ENCODE measurements at places on chromosomes 3 and 15.

DNA sequence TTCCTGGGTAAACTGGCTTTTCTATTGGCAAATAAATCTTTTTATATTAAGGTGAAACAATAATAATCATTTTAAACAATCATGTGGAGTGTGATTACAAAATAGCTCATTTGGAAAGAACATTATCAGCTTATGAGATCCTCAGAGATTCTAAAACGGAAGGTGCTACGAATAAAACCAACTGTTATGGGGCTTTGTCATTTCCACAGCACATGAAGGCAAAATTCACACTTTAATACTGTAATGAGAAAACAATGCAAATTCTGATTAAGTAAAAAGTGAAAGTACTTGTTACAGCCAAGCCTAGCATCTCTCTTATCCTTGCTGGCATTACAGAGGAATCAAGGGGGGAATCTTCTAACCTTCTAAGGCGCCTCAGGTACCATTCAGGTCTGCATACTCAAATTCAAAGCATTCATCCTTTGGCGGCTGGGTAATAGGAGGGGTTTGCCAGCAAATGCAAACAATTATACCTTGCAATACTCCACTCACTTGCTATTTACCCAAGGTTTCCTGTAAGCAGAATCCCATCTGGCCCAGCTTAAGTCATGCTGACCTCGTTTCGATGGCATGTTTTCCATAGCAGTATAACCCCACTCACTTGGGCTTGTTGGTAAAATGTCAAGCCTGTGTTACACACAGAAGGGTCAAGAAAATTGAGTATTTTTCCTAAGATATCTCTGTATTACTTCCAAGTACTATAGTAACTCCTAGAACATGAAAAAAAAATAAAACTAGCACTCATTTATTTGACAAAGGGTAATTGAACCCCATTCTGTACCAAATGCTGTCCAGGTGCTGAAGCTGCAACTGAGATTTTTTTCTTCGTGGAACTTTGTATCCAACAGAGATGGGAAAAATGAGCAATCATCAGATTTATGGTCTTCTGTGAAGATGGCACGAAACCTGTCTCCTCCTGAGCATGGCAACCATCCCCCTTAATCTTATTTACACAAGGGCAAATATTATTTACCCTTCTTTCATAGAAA, 183.7 kb upstream of the LMCD1 start:
- no peak for DNase-seq

DNA sequence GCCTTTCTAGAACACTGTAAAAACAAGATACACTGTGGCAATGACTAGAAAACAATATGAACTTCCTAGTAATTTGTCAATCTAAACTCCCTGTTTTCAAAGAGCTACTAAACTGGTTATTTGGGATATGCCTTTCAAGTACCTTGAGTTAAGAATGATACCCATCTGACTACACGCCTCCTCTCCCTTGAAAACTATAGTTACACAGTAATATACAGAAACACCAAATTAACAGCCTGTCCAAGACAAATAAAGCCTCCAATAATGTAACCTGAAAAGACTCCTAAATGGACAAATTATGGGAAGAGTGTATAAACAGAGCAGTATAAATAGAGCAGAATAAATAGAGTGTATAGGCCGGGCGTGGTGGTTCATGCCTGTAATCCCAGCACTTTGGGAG, 70.1 kb downstream of the SMARCC1 start:
- no peak for DNase-seq

DNA sequence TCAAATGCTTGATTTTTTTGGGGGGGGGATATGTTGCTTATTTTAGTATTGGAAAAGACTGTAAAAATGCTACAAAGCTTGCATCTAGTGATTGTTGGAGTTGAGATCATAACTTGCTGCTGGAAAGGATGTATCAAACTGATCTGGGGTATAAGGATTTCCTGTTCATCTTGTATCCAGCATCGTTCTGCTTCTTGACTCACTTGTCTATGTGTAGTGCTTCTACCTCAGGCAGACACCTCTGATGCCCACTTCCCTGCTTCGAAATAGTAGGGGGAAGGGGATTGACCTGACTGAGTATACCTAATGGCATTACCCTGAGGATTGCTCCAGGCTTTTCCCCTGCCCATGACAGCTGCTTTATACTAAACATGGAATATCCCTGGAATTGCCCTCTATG, 42.7 kb downstream of the STT3B start:
- no peak for DNase-seq

- no peak for DNase-seq
These were observed 531.9 kb downstream of the AGBL1 start for GRCh38 chr15:86611417-86612040.

DNA sequence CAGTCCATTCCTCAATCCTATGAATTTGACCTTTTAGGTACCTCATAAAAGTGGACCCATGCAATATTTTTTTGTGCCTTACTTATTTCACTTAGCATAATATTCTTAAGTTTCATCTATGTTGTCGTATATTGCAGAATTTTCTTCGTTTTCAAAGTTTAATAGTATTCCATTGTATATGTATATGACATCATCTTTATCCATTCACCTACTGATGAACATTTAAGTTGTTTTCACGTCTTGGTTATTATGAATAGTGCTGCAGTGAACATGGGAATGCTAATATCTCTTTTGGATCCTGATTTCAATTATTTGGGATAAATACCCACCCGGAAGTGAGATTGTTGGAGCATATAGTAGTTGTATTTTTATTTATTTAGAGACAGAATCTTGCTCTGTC, 65.1 kb downstream of the AP4E1 start:
- DNase-seq = no peak

- DNase-seq = no peak
These were observed 3.6 kb downstream of the FAM107A start for GRCh38 chr3:58573640-58574039.

- no peak for DNase-seq
These were observed 1.0 kb upstream of the ISY1 start for GRCh38 chr3:129161860-129162271.

DNA sequence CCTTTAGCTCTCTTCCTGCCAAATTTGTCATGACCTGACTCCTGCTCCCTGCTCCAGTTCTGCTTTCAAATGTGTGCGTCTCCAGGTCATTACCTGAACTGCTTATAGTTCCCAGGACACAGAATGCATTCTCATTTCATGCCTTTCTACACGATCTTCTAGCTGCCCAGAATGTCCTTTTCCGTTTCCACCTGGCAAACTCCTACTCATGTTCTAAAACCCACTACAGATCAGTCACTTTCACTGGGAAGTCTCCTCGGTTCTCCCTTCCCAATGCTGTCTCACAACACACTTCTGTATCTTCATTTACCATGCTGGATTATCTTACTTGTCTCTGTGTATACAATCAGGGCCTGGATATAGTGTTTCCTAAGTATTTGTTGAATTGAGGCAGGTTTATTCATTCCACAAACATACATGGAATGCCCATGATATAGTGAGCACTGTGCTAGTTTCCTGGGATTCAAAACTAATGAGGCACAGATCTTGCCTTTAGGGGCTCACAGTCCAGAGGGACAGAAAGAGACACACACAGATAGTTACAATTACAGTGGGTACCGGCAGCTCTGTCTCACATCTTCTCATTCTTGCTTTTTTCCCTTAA, 1.6 kb upstream of the NOX5 start:
- no peak for DNase-seq

DNA sequence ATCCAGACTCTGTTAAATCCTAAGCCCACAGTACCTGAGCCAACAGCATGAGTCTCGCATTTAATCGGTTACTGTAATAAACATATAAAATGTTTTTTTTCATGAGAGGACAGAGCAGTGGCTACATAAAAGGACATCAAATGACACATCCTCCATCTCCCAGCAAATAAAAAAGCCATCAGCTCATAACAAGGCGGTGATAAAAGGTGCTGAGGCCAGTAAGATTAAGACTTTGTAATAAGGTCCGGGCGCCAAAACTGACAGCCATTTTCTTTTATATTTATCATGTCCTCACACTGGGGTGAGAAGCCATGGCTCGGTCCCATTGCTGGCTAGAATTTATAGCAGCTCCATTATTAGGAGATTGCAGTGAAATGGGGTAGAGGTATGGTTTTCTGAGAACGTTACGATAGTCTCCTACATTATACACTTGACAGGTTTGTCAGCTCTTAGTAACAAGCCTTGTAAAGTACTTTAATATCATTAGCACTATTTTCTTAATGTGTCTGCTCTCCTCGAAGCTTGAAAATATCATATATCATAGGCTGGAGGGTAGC, 977.8 kb upstream of the NR2F2 start:
- no peak for DNase-seq

DNA sequence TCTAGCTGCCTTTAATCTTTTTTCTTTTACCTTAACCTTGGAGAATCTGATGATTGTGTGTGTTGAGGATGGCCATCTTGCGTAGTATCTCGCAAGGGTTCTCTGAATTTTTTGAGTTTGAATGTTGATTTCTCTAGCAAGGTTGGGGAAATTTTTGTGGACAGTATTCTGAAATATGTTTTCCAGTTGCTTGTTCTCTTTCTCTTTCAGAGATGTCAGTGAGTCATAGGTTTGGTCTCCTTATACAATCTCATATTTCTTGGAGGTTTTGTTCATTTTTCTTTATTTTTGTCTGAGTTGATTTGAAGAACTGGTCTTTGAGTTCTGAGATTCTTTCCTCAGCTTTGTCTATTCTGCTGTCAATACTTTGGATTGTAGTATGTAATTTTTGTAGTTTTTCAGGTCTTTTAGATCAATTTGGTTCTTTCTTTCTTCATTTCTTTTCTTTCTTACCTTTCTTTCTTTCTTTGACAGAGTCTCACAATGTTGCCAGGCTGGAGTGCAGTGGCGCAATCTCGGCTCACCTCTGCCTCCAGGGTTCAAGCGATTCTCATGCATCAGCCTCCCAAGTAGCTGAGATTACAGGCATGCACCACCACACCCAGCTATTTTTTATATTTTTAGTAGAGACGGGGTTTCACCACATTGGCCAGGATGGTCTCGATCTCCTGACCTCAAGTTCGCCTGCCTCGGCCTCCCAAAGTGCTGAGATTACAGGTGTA, 366.4 kb upstream of the RASGRP1 start:
- DNase-seq = no peak

DNA sequence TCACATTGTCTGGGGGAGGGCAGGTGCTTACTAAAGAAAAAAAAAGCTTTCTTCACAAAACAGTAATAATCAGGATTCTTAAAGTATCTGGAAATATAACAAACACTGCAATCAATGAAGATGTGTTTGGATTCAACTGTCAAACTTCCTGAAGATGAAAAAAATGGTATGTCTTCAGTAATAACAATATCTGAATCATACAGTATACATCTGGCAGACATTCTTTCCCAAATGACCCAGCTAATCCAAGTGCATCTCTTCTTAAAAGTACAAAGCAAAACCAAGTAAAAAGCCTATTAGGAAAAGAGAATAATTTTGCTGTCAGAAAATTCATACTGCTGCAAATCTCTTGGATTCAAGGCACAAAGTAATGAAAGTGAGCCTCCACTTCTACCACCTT, 145.0 kb upstream of the MCTP2 start:
- no peak for DNase-seq

GRCh38 chr3:76505202-76505845, 534.6 kb upstream of the ROBO2 start:
- no peak for DNase-seq

DNA sequence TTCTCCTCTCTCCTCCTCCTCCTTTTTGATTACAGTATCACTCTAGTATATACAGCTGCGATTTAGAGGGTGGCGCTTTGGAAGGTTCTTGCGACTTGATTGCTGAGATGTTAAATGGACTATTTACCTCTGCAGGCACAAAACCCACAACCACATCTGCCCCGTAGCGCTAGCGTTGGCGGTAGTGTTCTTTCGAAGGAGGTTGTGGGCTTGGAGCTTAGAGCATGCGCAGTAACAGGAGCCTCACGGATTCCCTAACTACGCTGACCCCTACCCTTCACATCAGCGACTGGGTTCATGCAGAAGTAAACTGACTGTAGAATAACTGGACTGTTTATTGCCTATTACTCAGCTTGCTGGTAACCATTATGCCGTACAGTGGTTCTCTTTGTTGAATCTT, 58.0 kb downstream of the CGGBP1 start:
- DNase-seq = no peak

- no peak for DNase-seq
These were observed 18.4 kb upstream of the BCHE start for GRCh38 chr3:165855581-165855980.

DNA sequence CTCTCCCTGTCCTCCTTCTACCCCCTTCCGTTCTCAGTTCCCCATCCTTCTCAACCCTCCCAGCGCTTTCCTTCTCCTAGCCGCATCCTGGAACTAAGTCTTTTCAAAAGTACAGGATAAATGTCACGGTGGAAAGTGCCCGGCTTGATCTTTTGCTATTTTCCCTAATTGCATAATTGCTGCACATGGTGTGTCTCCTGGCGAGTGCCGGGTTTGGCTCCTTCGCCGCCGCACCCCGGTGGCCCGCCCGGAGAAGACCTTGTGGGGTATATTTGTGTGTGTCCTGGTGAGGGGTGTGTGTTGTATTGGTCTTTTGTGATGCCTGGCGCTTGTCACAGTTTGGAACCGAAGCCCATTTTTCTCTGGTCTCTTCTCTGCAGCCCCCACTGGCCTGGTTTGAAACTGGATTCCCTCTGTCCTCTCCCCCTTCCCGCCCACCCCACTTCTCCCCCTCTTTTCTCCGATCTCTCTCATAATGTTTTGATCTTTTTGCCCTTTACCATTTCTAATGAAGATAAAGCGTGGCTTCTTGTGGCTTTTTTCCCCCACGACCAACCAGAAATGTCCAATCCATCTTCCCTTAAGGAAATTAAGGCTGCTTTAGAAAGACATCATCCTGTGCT, 692 bp downstream of the UBE2E2 start:
- DNase-seq = no peak

DNA sequence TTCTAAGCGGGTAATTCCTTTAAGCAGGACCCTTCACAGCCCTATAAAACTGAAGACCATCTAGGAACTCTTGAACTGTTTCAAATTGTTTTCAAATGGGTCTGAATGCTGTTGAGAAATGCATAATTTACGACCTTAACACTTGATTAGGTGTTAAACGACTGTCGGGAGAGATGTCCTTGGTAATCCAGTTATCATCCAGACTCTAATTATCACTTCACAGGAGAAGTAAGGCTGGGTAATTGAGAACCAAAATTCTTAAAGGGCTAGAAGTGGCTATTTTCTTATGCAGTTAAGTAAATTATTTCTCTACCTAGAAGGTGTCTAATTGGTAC, 276.7 kb upstream of the TBC1D5 start:
- no peak for DNase-seq

GRCh38 chr3:13559764-13560525, 11.0 kb downstream of the FBLN2 start:
- no peak for DNase-seq

DNA sequence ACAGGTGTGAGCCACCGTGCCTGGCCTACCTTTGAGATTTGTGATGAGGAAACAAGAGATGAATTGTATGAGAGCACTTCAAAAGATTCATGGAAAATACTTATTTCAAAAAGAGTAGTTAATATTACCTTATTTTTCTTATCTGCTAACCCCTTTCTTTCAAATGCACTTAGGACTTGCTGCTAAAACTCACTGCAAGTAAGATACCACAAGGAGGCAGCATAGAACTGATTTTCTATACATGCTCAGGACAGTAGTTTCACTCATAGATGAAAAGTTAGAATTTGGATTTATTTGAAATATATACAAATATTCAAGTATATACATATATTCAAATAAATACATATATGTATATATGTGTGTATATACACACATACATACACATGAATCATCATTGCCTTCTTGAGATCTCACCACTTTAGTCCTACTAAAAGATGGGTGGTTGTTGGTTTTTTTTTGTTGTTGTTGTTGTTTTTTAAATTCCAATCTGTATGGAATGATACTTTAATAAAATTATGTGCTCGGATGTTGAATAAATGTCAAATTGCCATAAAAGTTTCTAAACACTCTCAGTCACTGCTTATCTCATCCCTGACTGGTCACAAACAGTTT, 2.4 kb downstream of the CCNDBP1 start:
- DNase-seq = no peak

Data from stimulated activated CD4-positive, alpha-beta T cell treated with anti-CD3 and anti-CD28 coated beads, Interleukin-12 subunit alpha, Interleukin-12 subunit beta, amount 100 ng/mL, for 24 hours (primary cell).